ENCODE measurements at places on chromosomes 2 and 18.
A peak's percentile ranks its signal among the peaks of the same experiment; 100 is the strongest.

DNA sequence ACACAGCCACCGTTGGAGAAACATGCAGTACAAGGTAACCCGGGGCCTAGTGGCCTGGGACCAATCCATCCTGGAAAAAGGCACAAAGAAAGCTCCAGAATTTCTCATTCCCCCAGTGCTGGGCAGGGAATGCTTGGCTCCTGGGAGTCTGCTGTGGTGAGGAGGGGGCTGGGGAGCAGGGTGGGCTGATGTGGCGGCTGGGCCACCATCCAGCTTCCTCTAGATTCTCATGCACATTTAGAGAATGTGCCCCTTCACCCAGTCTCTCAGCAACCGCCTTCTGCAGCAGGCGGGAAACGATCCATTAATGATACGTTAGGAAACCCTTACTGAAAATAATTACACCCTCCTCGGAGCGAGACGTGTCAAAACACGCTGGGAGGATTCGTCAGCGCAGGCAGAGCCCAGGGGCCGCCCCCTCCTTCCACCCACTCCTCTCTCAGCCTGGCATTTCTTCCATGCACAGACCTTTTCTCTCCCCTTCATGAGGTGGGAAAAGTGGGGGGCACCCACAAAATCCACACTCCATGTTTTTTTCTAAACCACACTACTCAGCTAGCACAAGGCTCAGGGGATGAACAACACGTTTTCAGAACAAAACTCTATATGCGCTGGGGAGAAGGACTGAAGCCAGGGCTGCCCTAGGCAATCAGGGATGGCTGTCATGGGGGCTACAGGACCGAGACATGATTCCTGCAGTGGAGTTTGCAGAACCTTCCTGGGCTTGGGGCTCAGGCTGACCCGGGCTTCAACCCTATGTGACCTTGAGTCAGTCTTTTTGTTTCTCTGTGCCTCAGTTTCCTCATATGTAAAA, 56.1 kb upstream of the SMAD7 start:
- DNase-seq = no peak

GRCh38 chr18:35935805-35936204, 36.7 kb upstream of the RMP24 start:
- DNase-seq = no peak

DNA sequence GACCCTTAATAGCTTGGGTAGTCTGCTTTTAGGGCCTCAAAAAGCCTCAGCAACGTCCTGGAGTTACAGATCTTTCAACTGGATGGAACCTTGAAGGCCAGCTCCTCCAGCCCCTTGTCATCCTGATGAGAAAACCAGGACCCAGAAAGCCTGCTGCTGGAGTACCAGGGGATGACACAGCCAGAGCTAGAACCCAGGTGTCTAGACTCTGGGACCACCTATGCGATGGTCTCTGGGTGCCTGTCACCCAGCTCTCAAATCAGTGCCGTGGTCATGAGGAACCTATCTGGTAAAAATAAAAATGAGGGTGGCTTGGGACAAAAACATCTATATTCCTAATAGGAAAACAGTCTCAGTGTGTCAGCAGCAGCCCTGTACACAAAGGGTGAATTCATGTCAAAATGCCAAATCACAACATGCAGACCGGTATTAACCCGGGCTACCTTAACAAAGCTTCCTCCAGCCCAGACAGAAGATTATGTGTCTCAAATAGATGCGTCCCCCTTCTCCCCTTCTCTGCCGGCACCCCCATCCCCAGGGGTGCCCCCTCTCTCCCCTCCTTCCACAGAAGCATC, 28.5 kb downstream of the SMAD7 start:
- no peak for DNase-seq

- peak; percentile 92 for DNase-seq
These were observed 14.5 kb downstream of the CKAP2L start for GRCh38 chr2:112749755-112750559.

DNA sequence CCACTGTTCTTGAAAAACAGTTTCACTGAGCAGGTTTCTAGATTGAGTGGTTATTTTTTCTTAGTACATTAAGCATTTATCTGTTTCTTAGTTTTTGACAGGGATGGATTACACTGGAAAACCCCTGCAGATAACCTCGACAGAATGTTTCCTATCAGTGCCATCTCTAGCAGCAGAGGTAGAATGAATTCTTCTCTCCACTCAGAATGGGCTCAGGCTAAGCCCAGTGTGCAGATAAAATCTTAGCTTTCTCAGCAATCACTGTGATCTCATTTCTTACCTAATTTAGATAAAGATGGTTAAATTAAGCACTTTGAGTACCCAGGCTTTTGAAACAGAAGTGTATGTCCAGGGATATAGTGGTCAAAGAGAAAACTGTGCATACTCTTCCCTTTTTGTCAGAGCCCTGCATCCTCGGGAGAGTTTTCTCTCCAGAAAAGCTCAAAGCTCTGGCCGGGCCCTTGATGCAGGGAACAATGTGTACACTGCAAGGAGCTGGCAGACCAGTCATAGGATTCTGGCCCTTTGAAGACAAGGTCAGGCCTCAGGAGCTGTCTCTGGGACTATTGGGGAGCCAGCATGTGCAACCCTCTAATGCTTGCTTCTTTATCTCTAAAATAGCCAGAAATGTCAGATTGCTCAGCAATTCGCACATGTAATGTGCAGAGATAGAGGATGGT, 10.6 kb upstream of the AKAIN1 start:
- no peak for DNase-seq

GRCh38 chr2:158967731-158968395, 577 bp upstream of the TANC1 start:
- DNase-seq = no peak

Data from Karpas-422 (cell line).